Activated CD8-positive, alpha-beta T cell treated with anti-CD3 and anti-CD28 coated beads, Interleukin-2, amount 10 ng/mL, durations not matched to agents 7 days and 5 days (primary cell): ENCODE measurements at places on chromosomes 7 and 10. TPM values are rescaled to one million over a fixed set of nuclear protein-coding genes. Genes with fewer than 3 reads are reported as not detected.

Gene SLC26A4
- total RNA-seq = 1.1 TPM

Gene GPER1
- 0.13 TPM for total RNA-seq

Gene RAB19
- total RNA-seq = 7.3 TPM

Gene SPDYE1
- total RNA-seq = not detected

Gene HOXA4
- not detected for total RNA-seq

Gene CTAGE6
- total RNA-seq = 0.44 TPM

Gene WEE2
- not detected for total RNA-seq

Gene ELMO1
- 64.0 TPM for total RNA-seq

Gene ZPBP
- not detected for total RNA-seq

DNA sequence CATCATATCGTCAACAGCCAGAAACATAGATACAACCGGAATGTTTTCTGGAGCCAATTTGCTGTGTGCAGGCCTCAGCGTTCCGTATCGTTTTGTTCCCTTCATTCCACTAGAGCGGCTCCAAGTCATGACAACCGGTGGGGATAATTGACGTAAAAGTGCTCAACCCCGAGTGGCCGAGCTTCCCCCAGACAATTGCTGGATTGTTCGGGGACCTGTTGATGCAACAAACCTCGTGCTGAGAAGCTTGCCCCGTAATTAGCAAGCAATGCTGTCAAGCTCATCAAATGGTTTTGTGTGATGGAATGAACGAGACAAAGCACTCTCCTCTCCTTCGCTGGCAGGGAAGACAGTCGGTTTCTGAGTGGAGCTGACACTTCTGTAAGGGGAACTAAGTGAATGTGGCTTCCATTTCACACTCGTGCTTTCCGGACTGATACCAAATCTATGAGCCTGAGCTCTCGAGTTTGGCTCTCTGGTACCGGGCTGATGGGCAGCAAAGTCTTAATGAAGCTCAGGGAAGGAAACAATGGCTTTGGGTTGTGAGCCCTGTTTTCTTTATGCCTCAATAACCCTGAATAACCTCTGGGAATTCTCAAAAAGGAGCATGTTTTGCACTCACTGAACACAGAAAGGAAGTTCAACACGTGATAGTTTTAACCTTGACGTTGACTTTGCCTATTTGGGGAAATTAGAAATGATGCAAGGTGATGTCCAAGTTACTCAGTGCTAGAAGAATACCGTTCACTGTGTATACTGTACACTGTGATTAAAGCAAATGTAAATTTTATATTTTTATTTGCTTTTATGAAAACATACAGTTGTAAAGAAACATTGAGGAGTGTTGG lies 220.5 kb downstream of the BAMBI start:
- H3K36me3 ChIP-seq = no peaks in the 10 kb centered on the region
- no peaks in the 10 kb centered on the region for H3K27me3 ChIP-seq
- no peaks in the 10 kb centered on the region for H3K4me1 ChIP-seq
- H3K4me3 ChIP-seq = no peak overlapping the region
- no peak overlapping the region for H3K27ac ChIP-seq

- peaks cover 3% of the 10 kb centered on the region for H3K27me3 ChIP-seq
- no peak overlapping the region for H3K4me3 ChIP-seq
- no peak overlapping the region for H3K27ac ChIP-seq
- H3K36me3 ChIP-seq = no peaks in the 10 kb centered on the region
- H3K4me1 ChIP-seq = no peaks in the 10 kb centered on the region
- DNase-seq = no peak
Observed at GRCh38 chr10:72037811-72038210, 50.5 kb downstream of the SPOCK2 start.

DNA sequence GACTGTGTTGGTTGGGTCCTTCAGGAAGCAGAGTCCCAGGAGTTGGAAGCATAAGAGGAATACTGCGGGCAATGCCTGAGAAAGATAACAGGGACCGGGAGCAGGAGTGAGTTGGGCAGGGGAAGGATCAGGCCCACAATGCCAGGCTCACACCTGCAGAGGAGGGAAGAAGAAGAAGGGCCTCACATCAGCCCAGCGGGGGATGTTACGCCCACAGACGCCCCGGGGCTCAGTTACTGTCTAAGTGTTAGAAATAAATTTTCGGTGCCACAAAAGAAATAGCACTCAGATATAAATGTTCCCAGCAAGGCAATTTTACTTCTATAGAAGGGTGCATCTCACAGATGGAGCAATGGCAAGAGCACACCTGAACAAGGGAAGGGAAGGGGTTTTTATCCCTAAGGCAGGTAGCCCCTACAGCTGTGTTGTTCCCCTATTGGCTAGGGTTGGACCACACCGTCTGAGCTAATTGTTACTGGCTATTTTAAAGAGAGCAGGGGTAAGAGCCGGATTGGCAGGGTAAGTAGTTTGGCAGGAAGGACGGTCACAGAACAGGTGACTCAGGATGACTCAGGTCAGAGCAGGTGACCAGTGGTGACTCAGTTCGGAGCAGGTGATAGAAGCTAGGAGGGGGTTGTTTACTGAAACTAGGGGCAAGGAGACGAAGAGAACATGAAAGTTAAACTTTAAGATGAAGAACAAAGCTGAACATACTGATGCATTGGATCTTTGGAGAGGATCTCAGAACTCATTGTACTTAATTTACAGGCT lies at the start of gene NOS3:
TSS of gene NOS3 (plus strand) at position 602 of the 771 bp plus-strand sequence. CDS start 2,787 bp downstream, outside the sequence.
- no peak for DNase-seq
- H3K4me1 ChIP-seq = peaks cover 29% of the 10 kb centered on the region
- H3K27ac ChIP-seq = peak within 1 kb of the TSS; percentile 52
- H3K4me3 ChIP-seq = no peak within 1 kb of the TSS
- H3K27me3 ChIP-seq = peaks cover 19% of the 10 kb centered on the region

GRCh38 chr10:82980321-82980720 lies 1105.3 kb downstream of the NRG3 start:
- H3K4me3 ChIP-seq = no peak overlapping the region
- H3K27ac ChIP-seq = no peak overlapping the region
- no peaks in the 10 kb centered on the region for H3K27me3 ChIP-seq
- H3K4me1 ChIP-seq = no peaks in the 10 kb centered on the region
- no peaks in the 10 kb centered on the region for H3K36me3 ChIP-seq
- no peak for DNase-seq

DNA sequence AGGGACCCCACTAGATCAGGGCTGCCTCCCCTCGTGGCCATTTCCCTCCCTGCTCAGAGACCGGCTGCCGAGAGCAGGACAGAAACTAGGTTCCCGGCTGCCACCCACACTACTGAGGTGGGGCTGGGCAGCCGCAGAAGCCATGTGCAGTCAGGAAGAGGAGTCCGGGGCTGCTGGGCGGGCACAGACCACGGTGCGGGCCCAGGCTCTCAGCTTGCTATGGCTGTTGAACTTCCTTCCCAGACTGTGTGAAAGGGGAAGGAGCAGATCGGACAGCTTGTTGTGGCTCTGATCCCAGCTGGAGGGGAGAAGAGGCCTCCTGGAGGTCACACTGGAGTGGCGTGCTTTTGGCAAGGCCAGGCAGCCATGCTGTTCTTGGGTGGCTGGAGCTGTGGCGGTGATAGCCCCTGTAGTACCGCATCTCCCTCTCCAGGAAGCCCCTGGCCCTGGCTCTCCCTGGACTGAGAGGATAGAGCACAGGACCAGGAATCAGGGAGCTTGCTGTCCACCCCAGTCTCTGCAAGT lies 56.8 kb downstream of the HK1 start:
- peak; percentile 50 for DNase-seq
- H3K4me1 ChIP-seq = peaks cover 71% of the 10 kb centered on the region
- H3K27ac ChIP-seq = peak overlapping the region; percentile 86
- peak overlapping the region; percentile 64 for H3K4me3 ChIP-seq
- no peaks in the 10 kb centered on the region for H3K27me3 ChIP-seq

DNA sequence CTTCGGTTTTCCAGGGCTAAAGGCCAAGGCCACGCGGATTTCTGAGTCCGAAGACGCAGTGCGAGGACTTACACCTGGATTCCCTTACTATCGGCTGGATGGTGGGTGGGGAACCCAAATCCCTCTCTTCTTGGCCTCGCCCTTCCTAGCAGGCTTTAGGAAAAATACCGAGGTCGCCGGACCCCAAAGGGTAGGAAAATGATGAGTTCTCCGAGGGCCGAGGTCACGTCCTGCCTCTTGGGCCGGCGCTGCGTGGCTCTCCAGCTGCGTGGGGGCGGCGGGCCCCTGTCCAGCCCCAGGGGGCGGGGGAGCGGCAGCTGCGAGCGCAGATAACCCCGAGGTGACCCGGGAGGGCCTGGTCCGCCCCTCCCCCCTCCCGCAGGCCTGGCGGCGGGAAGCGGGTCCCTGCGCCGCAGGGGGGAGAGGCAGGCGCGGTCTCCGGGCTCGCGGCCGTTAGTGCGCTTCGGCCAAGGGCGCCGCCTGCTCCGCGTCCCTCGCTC lies 805 bp upstream of the HMX3 start:
- peaks cover 7% of the 10 kb centered on the region for H3K36me3 ChIP-seq
- H3K4me3 ChIP-seq = peak overlapping the region; percentile 58
- no peak for DNase-seq
- H3K27ac ChIP-seq = no peak overlapping the region
- peaks cover 67% of the 10 kb centered on the region for H3K27me3 ChIP-seq

- H3K27ac ChIP-seq = no peak overlapping the region
- H3K27me3 ChIP-seq = no peaks in the 10 kb centered on the region
- no peaks in the 10 kb centered on the region for H3K4me1 ChIP-seq
- no peaks in the 10 kb centered on the region for H3K36me3 ChIP-seq
- no peak overlapping the region for H3K4me3 ChIP-seq
Observed at GRCh38 chr7:54394834-54395233, 147.3 kb upstream of the VSTM2A start.

DNA sequence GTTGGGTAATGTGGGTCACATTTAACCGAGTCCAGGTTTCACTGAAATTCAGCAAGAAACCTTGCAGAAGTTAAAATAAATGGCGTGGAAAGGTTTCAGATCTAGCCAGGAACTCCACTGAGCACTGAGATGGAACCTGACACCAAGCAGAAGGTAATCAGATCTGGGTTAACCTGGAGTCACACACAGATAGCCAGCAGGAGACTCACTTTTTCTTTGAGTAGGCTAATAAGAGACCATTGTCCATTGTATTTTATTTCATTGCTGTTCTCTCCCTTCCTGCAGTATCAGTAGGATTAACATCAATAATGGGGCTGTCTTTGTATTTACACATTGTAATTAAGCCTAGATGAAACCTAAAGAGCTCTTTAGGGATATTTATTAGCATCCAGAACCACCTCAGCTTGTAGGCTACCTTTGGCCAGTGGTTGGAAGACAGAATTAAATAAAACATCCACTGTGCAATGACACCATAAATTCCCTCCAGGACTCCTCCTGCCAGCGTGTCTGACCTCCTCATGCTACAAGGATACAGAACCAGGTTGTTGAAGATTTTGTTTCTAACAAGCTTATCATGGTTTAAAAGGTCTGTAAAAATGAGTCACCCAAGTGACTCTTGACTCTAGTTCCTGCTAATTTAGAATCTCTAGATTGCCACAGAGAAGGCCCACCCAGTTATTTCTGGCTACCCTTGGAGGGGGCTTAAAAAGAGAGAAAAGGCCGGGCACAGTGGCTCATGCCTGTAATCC lies 151.1 kb downstream of the SORCS1 start:
- no peak overlapping the region for H3K27ac ChIP-seq

DNA sequence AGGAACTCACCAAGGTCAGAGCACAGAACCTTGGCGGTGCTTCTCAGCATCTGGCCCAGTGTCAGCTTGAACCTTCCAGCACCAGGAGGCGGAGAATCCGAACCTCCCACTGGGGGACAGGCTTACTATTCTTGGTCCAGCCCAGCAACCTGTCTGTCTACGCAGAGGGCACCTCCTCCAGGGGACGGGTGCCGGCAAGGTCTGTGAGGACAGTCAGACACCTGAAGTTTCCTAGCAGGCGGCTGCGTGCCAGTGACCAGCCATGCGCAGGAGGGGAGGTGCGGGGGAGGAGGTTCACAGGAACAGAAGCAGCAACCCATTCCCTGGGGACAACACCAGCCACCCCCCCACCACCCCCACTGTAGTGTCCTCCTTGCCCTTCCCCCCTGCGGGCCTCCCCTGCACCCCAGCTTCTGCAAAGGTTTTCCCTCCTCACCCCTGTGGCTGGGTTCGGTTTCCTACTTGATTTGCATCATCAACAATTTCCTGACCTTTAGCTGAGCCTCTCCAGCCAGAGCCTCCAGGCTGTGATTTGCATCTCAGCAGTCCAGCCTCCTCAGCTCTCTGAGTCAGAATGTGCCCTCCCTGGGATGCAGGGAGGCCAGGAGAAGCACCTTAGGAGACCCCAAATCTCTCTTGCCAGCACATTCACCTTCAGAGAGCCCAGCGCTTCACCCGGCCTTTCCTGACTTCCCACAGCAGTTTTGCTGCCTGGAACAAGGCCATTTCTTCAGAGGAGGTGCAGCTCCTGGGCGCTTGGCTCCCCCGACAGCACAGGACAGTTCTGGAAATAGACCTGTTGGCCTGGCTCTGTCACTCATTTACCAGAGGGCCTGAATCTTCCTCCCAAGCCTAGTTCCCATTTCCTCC lies 107.5 kb upstream of the NPS start:
- no peaks in the 10 kb centered on the region for H3K4me1 ChIP-seq
- no peak for DNase-seq
- H3K4me3 ChIP-seq = no peak overlapping the region
- H3K27me3 ChIP-seq = no peaks in the 10 kb centered on the region
- no peaks in the 10 kb centered on the region for H3K36me3 ChIP-seq

DNA sequence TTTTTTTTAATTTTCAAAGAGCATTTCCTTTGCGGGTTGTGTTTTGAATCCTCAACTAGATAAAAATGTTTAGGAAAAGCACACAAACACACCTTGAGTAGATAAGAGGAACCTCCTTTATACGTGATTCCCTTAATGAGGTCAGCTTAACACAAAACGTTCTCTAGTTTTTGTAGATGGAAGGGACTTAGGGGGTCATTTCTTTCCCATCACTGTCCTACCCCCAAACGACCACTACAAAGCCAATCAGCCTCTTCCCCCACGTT lies 1.2 kb downstream of the SUV39H2 start:
- peak overlapping the region; percentile 92 for H3K27ac ChIP-seq
- H3K27me3 ChIP-seq = no peaks in the 10 kb centered on the region
- peaks cover 48% of the 10 kb centered on the region for H3K4me1 ChIP-seq
- DNase-seq = no peak

GRCh38 chr7:106866298-106867281 lies 1.5 kb downstream of the PIK3CG start:
- peak overlapping the region; percentile 90 for H3K4me3 ChIP-seq
- no peak for DNase-seq
- peak overlapping the region; percentile 85 for H3K27ac ChIP-seq
- H3K27me3 ChIP-seq = no peaks in the 10 kb centered on the region
- H3K4me1 ChIP-seq = peaks cover 73% of the 10 kb centered on the region
- peaks cover 55% of the 10 kb centered on the region for H3K36me3 ChIP-seq
